Activated CD4-positive, alpha-beta memory T cell treated with anti-CD3 and anti-CD28 coated beads, Interleukin-2, amount 10 ng/mL, durations not matched to agents 7 days and 5 days (primary cell): ENCODE measurements at places on chromosomes 12 and 14. TPM values are rescaled to one million over a fixed set of nuclear protein-coding genes. Genes with fewer than 3 reads are reported as not detected.

Gene INHBC
- total RNA-seq, result not detected

Gene FAM186B
- total RNA-seq, result not detected

Gene KRT83
- not detected for total RNA-seq

Gene TMTC1
- 0.63 TPM for total RNA-seq

Gene MDGA2
- total RNA-seq, result not detected

Gene DPPA3
- total RNA-seq, result not detected

Gene FAIM2
- 0.95 TPM for total RNA-seq

Gene DEPDC4
- total RNA-seq, result 2.1 TPM

Gene GOLT1B
- total RNA-seq, result 44.1 TPM

Gene MIP
- not detected for total RNA-seq

Gene CFAP54
- total RNA-seq, result 0.55 TPM

Gene CDK2
- total RNA-seq, result 88.9 TPM

Gene SERPINA9
- not detected for total RNA-seq

Gene AMDHD1
- 0.40 TPM for total RNA-seq

Gene SDR9C7
- not detected for total RNA-seq

Gene SLC17A8
- total RNA-seq, result not detected

Gene JKAMP
- 31.5 TPM for total RNA-seq

Gene MDM1
- total RNA-seq, result 24.4 TPM

Gene CLEC2A
- total RNA-seq, result not detected

Gene KRT86
- 0.30 TPM for total RNA-seq

Gene IAPP
- not detected for total RNA-seq

Gene RIMBP2
- total RNA-seq, result not detected

Gene RASSF9
- total RNA-seq, result not detected

Gene NFATC4
- total RNA-seq, result not detected

Gene SCN8A
- total RNA-seq, result 0.33 TPM

Gene POTEG
- total RNA-seq, result not detected

Gene NID2
- total RNA-seq, result 0.18 TPM

Gene FGF6
- total RNA-seq, result not detected

Gene TMPRSS12
- total RNA-seq, result not detected

Gene LRFN5
- not detected for total RNA-seq

Gene LRRC43
- not detected for total RNA-seq

Gene ABCD4
- 54.4 TPM for total RNA-seq

Gene DENR
- 55.9 TPM for total RNA-seq

Gene C12orf56
- not detected for total RNA-seq

Gene C3AR1
- 11.4 TPM for total RNA-seq

Gene SLCO1B3
- total RNA-seq, result not detected

Gene MYF6
- not detected for total RNA-seq

Gene VWF
- total RNA-seq, result not detected

Gene TAS2R8
- total RNA-seq, result not detected

Gene NRXN3
- not detected for total RNA-seq

Gene OTUB2
- total RNA-seq, result 7.3 TPM

Gene CSRP2
- total RNA-seq, result not detected

Gene PTCSC3
- total RNA-seq, result not detected

Gene COX8C
- not detected for total RNA-seq

Gene KRT85
- total RNA-seq, result not detected

Gene PCED1B
- 57.1 TPM for total RNA-seq

Gene CD69
- total RNA-seq, result 196 TPM

Gene BHLHE41
- not detected for total RNA-seq

Gene KRT73
- total RNA-seq, result not detected

Gene SERPINA1
- 0.53 TPM for total RNA-seq

Gene CDCA3
- total RNA-seq, result 101 TPM
